NCI-H69 (cell line): ENCODE measurements at places on chromosomes 11 and 22.
A peak's percentile ranks its signal among the peaks of the same experiment; 100 is the strongest.

- no peak for DNase-seq
Observed at GRCh38 chr11:6203327-6203726, 2.0 kb upstream of the C11orf42 start.

- no peak for DNase-seq
Observed at GRCh38 chr11:32366666-32367065, 68.7 kb downstream of the WT1 start.

DNA sequence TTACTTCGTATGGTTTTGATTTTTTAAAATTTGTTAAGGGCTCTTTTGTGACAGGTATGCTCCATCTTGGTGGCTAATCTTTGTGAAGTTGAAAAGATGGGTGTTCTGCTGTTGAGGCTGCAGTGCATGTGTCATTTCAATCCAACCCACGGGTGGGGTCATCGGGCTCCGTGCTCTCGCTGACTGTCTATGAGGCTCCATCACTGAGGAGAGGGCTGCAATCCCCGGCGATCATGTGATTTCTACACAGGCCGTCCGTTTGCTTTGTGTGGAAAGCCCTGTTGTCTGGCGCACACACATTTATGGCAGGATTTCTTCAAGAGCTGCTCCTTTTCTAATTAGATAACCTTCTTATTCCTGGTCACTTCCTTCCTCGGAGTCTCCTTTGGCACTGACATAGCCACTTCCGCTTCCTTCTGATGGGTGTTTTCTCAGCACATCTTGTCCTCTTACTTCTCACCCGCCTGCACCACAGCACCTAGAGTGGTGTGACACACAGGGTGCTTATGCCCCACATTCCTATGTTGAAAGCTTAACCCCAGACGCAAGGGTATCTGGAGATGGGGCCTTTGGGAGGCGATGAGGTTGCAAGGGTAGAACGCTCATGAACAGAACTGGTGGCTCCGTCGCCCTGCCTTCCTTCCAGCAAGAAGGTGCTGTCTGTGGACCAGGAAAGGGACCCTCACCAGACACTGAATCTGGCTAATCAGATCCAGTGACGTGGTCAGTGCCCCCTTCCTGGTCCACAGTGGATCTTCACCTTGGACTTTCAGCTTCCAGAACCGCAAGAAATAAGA lies 9.4 kb downstream of the MOB2 start:
- DNase-seq = no peak

DNA sequence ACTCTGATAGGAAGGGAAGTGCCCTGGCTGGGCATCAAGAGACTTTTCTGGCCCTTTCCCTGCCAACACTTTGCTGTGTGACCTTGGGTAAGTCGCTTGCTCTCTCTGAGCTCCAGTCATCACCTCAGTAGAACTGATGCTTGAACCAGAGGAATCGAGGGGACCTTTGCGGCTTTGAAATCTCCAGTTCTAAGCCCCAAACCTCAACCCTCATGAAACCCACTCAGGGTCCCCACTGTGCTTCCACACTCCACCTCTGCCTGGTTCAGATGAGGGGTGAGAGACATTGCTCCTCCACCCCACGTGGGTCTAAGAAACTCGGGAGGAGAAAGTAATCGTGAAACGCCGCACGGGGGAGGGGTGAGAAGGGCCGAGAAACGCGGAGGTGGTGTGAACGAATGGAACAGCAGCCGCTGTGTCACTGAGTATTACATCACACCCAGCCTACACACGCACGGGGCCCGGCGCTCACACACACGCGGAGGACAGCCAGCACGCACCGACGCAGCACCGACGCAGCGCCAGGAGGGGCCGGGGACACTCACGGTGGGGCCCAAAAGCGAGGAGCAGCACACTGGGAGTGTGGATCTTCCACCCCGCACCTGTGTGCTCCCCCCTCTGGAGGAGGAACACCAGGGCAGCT lies 4.3 kb downstream of the RTN4RL2 start:
- DNase-seq = no peak

DNA sequence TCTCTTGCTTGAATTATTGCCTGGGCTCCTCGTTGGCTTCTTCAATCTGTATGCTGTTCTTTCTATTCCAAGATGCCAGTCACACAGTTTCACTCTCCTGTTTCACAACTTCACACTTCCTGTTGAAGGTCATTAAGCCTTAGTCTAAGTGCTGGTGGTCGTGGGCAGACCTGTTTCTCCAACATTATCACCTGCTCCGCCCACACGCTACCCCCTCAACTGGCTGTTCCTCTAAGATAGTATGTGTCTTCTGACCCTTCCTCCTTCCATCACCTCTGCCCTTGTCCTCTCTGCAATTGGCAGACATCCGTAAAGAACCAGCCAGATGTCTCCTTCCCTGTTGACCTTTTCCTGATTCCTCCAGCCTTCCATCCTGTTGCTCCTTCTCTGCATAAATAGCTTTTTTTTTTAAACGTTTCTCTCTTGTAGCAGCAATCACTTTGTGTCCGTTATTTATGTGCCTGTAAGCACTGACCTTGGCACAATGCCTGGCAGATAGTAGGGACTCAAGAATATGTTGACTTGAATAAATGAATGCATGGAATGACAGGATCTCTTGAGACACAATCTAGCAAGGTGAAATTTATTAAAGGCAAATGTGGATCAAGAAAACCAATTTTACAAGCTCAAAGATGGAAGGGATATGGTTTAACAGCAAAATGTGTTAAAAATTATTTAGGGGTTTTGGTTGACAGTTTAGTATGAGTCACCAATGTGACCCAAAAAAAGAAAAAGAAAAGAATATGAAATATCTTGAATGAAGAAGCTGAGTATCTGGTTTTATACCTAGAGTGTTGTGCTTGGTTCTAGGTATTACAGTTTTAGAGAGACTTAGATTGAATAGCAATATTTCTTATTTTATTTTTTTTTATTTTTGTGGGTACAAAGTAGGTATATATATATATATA lies 12.6 kb downstream of the DIXDC1 start:
- no peak for DNase-seq

GRCh38 chr11:47161134-47161854 lies 15.4 kb downstream of the ARFGAP2 start:
- peak; percentile 81 for DNase-seq

- DNase-seq = peak; percentile 22
Observed at GRCh38 chr11:82384308-82384707, 349.4 kb downstream of the FAM181B start.

DNA sequence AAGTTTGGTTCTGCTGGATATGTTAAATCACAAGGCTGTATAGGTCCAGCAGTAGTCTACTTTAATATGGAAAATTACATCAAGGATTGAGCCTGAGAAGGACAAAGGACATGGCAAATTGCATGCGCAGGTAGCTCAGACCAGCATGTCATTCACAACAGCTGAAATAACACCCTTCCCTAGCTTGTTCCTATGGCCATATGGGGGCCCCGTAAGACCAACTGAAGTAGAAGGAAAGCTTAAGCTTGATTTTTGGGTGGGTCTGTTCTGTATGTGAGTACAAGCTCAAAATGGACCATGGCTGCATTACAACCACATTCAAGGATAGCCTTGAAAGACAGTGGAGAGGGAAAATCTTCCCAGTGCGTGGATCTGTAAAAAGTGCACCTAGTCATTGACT lies 20.6 kb upstream of the PDE3B start:
- DNase-seq = no peak

- DNase-seq = peak; percentile 96
Observed at GRCh38 chr11:12243486-12243885, 133.1 kb downstream of the MICAL2 start.

GRCh38 chr11:60513496-60514460 lies 1.4 kb upstream of the MS4A13 start:
- DNase-seq = no peak

- no peak for DNase-seq
Observed at GRCh38 chr11:115247361-115247760, 256.9 kb downstream of the CADM1 start.

DNA sequence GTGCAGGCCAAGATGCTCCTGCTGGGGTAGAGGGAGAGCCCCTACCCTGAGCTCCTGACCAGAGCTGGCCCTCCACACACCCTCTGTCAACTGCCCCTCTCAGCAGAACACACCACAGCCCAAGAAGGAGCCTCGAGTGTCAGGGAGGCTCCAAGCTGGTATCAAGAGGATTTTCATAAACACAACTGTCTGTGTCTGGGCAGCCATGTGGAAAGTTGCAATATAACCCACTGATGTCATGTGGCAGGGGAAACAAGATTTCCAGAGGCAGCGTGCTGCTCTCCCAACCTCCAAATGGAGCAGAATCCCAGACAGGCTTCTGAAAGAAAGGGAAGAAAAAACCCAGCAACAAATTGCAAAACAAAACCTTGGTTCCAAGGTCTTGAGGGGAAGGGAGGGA lies 569.9 kb downstream of the BUD13 start:
- no peak for DNase-seq

- no peak for DNase-seq
Observed at GRCh38 chr11:78539506-78539905, 35.2 kb downstream of the NARS2 start.

GRCh38 chr11:68988491-68988890 lies 7.7 kb upstream of the MRGPRD start:
- DNase-seq = peak; percentile 10
